Omental fat pad (tissue), 4 donors: ENCODE measurements at places on chromosomes 6 and 20.

DNA sequence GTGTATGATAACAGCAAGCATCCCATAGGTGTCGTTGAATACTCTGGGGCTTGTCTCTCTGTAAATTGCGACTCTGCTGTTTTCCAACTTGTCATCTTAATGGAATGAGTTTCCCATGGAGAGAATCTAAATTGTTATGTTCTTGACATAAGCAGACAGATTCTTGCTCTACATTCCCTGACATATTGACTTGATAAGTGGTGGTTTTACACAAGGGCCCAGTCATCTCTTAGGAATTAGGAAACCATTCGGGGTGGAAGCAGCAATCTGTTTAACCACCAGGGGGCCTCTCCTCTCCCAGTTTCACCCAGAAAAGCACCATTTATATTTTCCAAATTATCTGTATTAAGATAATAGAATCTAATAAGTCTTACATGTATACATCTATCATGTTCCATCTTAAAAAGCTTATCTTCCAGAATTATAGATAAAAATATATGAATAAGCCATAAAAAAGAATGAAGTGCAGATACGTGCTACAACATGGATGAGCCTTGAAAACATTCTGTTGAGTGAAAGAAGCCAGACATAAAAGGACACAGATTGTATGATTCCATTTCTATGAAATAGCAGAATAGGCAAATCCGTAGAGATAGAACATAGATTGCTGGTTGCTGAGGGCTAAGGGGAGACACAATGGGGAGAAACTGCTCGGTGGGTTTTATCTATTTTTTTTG, 23.1 kb upstream of the MROH8 start:
- no peak for DNase-seq

DNA sequence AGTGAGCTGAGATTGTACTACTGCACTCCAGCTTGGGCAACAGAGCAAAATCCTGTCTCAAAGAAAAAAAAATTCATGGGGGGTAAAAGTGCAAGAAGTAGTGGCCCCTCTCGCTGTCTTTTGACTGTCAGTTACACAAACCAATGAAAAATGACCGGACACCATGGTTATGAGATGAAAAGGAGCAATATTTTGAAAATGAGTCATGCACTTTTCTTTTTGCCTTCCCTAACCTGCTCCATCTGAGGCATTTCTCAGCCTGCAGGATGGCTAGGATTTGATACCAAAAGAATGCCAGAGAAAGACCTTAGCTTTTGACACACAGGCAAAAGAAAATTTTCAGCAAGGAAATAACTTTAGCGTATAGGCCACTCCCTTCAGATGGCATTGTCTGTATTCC, 181.7 kb upstream of the ARID1B start:
- DNase-seq = no peak

- DNase-seq = no peak
Observed at GRCh38 chr6:154882107-154882506, 113.0 kb upstream of the TIAM2 start.

DNA sequence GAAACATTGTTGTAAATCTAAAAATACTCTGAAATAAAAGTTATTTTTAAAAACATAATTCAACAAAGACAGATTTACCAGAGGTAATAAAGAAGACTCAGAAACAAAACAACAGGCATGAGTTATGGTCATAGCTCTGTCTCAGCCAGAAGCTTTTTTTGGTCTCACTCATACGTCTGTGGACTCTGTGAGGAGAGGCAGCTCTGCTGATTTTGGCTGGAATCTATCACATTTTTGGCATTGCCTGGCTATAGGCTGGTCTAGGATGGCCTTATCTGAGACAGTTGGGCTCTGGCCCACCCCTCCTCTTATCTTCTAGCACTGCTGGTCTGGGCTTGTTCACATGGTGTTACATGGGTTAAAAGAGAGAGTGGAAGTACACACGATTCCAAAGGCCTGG, 514.0 kb upstream of the BTBD3 start:
- no peak for DNase-seq

- DNase-seq = no peak
Observed at GRCh38 chr6:106138151-106138550, 52.0 kb downstream of the PRDM1 start.

- no peak for DNase-seq
Observed at GRCh38 chr20:18688676-18689075, 100.8 kb downstream of the DTD1 start.

DNA sequence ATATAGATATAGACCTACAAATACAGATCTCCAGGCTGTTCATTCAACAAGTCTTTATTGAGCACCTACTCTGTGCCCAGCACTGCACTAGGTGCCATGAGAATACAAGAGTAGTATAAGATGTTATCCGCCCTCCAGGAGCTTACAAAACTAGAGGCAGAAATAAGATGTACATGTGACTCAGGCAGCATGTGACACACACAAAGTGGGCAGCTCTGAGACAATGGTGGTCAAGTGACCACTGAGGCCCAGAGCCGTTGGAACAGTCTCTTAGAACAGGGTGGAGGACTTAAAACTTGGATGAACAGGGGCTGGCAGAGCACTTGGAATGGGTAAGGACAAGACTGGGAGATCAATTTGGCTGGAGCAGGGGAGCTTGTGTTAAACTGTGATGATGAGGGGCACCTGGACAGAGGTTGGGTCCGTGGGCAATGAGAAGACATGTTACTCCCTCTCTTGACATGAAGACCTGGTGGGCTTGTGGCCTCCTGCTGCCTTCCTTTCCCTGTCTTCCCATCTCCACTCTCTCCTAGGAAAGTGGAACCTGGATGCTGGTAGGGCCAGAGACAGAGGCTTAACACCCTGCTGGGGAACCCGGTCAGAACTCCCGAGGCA, 21.2 kb downstream of the TRIM15 start:
- no peak for DNase-seq

- DNase-seq = no peak
Observed at GRCh38 chr6:150777736-150778135, 87.8 kb upstream of the MTHFD1L start.

DNA sequence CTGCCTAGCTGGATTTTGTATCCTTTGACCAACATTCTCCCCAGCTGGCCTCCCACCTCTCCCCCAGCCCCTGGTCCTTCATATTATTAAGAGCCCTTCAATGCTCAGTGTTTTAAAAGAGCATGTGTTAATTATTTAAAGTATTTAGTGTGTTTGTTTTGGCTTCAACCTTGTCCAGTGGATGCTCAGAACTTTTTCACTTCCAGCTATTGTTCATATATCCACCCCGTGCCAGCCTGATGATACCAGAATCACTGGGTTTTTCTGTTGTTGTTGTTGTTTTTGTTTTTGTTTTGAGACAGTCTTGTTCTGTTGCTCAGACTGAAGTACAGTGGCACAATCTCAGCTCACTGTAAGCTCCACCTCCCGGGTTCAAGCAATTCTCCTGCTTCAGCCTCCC, 30.4 kb upstream of the SNX9 start:
- no peak for DNase-seq

DNA sequence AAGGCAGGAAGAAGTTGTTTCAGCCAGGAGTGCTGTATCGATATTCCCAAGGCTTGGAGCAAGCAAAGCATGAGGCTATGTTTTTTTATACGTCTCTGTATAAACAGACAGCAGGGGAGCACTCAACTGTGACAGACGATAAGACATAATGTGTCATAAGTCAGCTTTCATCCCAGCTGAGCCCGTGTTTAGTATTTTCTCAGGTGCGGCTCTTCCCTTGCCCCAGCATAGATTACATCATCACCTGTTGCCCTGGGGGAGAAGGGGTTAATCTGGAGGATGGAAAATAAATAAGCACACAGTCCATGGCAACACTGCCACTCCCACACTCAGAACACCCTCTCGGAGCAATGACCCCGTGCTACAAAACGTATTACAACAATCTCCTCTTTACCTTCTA, 22.1 kb upstream of the KCNK5 start:
- DNase-seq = no peak

- no peak for DNase-seq
Observed at GRCh38 chr6:48996461-48997119, 466.5 kb downstream of the MMUT start.

GRCh38 chr6:132498638-132499037, 14.3 kb downstream of the STX7 start:
- no peak for DNase-seq

GRCh38 chr6:166604328-166604727, 17.9 kb upstream of the RAMACL start:
- DNase-seq = no peak

DNA sequence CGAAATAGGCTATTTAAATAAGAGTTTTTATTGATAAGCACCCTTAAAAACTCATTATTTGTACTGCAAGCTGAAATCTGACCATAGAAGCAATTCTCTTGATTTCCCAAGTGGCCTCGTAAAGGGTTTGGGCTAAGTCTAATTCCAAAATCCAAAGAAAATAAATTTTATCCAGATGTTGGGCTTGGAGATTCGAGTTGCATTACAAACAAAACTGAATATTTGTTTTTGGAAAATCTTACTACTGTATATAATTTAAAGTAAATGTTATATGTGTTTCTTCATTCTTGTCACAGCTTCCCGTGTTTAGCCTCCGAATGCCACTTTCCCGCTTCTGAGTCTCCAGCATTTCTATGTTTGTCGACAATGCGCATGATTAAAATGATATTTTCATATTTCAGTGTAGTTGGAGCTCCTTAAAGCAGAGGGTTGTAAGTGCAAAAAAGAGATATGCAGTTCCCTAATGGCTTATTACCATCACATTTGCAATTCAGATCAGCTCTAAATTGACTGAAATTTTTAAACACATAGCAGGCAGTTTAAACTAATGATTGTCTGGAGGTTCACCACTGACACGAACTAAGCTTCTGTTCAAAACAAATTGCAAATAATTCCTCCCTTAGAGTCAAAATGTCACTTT, 47.0 kb downstream of the PRL start:
- DNase-seq = no peak

GRCh38 chr6:115643762-115644161, 416.9 kb downstream of the FRK start:
- DNase-seq = no peak

GRCh38 chr6:26284537-26285142, 80.4 kb upstream of the BTN3A2 start:
- no peak for DNase-seq
